Activated CD8-positive, alpha-beta memory T cell treated with anti-CD3 and anti-CD28 coated beads for 1 hour (primary cell): ENCODE measurements at places on chromosomes 2 and 18.

- peak; percentile 56 for DNase-seq
Observed at GRCh38 chr2:218396688-218397462, 2.8 kb upstream of the CTDSP1 start.

DNA sequence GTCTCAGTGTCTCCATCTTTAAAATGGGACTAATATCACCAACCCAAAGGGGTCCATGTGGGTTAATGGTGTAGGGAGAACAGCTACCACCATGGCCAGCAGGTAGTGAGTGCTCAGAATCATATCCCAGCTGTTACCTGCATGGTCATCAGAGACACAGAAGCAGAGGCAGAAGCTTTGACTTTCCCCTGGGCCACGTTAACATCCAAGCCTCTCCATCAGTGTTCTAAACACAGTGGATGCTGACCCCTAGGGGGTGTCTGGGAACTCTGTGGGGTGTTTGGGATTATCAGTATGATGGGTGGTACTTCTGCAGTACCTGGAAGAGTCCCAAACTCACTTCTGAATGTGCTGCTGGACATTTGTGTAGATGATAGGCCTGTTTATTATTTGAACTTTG is 93.6 kb downstream of the GYPC start:
- DNase-seq, result no peak

DNA sequence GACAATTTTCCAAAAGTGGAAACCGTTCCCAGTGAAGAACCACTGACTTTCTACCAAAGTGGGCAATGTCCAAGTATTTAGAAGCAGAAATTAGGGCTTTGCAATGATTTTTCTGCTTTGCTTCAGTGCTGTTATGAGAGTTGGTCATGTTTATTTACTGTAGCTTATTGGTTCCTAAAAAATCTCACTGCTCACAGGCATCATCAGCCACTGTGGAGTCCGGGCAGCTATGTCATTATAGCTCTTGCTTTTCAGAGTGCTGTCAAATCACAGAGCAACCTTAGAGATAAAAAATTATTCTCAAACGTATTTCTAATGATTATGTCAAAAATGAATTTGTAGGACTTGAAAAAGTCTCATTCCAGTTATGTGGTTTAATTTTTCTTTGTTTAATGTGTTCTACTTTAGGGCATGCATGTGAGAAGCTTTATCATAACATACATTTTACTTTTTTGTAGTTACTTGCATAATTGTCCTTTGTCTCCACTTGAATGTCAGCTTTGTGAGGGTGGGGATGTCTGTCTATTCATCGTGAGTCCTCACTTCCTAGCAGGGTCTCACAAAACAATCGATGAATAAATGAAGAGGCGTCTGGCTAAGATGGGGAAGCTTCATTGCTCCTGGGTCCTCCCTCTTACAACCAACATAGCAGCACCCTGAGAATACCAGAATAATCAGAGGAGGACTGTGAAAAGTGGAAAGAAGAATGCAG is 117.6 kb downstream of the TPGS2 start:
- DNase-seq, result no peak

GRCh38 chr2:85590950-85591349 is 4.6 kb upstream of the RNF181 start:
- DNase-seq, result no peak

DNA sequence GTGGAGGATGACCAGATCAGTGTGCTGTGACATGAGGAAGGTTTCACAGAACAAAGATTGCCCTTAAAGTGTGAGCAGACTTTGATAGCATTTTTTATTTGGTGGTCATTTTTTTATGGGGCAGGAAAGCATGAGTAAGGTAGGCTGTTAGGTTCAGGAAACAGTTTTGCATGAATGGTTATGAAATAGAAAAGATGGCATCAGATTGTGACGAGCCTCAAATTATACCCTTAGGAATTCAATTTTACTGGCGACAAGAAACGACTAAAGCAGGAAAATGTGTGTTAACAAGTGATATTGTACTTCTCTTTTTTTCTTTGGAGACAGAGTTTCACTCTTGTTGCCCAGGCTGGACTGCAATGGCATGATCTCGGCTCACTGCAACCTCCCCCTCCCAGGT is 44.7 kb downstream of the PIK3C3 start:
- no peak for DNase-seq

- no peak for DNase-seq
Observed at GRCh38 chr2:215782295-215782694, 231.1 kb downstream of the MREG start.

GRCh38 chr2:111208639-111209038 is 87.9 kb downstream of the BCL2L11 start:
- no peak for DNase-seq

DNA sequence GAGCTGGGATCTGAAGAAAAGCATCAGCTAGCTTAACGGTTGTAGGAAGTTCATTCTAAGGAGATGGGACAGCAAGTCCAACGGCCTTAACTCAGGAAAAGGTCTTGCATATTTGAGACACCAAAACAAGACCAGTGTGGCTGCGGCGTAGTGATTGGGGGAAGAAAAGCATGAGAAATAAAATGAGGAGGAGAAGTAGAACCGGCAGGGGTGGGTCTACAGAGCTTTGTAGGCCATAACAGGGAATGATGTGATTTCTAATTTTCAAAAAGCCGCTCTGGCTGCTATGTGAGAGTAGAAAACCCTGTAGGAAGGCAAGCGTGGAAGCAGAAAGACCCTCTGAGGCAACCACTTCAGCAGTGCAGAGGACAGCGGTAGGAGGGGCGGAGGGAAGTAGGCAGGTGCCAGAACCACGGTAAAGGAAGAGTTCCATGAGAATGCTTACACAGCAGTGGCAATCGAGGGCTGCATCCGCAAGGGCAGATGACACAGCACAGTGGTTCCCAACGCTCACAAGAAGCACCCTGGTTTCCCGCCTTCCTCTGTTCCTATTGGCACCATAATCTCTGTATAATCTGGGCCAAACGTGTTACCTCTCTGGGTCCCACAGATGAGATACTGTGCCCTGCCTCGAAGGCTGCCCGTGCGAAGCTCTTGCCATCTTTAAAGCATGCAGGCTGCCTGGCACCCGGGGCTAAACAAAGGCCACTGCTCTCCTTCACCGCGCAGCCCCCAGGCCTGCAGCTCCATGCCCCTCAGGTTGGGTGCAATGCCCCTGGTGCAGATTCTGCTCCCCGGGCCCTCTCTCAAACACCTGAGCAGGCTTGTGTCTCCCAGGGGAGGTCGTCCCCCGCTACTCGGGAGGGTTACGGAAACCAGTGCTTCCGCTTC is 795 bp downstream of the ANKRD39 start:
- DNase-seq, result no peak

DNA sequence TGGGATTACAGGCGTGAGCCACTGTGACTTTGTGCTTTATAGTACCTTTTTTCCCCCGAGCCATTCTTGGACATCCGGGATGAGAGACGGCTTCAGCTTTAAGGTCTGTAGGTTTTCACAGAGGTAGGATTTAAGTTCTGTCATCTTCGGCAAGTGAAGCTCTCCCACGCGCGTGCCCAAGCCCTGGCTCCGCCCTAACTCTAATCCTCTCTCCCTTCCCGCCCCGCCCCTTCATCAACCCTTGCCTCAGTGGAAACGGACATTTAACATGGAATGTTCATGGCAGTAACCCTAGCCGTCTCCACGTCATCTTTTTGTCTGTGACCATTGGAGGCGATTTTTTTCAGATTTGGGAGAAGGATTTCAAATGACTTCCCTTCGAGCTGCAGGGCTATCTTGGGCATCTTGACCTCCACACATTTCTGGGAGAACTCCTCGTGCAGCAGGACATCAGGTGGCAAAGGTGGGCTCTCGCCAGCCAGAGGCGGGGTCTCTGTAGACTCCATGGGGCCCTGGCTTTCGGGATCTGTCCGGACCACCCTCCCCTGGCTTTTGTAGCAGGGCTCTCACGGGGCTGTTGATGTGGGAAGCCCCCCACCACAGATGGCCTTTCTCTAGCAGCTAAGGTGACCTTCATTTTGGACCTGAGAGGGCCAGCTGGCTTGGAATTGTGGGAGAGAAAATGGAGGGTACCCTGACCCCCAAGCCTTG is 6.8 kb downstream of the COLEC11 start:
- DNase-seq, result no peak

GRCh38 chr2:105181282-105181681 is 60.3 kb upstream of the GPR45 start:
- DNase-seq, result no peak

- DNase-seq, result no peak
Observed at GRCh38 chr2:126510356-126510755, 145.6 kb upstream of the GYPC start.

DNA sequence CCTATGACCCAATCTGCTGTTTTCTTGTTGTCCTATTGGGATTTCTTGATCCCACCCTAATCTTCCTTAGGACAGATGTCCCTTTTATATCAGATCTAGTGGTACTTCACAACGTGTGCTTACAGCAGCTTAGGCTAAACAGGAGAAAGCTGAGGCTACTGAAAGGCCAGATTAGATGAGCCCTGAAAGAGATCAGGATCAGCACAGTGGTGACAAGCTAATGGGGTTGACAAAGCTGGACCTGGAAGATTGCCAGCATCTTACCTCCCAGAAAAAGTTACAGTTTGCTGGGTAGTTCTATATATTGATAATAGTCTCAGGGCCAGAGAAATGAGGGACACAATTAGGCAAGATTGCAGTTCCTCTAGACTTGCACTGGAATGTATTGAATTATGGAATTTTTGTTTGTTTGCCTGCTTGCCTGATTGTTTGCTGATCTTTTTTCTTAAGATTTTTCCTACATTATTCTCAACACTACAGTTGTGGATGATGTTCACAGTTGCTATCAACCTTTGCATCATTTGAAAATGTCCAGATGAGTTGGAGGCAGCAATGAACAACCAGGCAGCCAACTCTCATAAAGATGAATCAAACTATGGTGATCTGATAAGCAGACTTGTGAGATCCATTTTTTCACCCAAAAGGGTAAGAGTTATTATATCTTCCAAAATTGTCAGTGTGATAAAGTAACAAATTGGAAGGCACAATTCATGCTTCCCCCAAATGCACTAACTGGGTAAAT is 49.1 kb upstream of the PIK3C3 start:
- no peak for DNase-seq

- DNase-seq, result no peak
Observed at GRCh38 chr2:180848393-180848792, 132.0 kb upstream of the UBE2E3 start.

DNA sequence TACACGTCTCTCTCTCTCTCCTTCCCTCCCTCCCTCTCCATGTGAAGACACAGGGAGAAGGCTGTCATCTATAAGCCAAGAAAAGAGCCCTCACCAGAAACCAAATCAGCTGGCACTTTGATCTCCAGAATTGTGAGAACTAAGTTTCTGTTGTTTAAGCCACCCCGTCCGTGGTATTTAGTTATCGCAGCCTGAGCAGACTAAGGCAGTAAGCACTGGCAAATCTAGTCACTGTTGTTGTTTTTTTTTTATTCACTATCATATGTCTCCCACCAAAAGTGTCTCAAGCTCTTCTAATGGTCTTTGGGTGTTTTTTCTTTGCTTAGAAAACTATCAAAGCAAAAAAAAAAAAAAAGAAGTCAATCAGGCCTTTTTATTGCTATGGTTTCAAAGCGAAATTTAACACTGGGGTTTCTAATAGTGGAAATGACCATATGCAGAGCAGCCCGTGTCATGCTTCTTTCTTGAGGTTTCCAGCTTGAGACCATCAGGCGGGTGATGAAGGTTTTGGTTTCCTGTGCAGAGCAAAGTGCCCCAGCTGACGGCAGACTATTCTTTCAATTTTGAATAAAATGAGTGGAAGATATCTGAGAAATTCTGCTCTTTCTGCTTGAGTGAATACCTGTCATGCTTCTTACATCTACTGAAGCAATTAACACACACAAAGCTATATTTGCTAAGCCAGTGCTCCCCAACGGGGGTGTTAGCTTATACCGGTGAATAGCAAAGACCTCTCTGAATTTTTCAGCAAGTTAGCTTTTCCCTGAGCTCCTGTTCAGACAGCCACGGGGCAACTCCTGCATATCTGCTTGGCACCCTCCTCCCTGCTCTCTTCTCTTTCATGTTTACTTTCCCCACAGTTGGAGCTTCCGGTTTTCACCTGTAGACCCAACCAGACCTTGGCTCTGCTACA is 394.1 kb upstream of the ATP5MC3 start:
- no peak for DNase-seq

DNA sequence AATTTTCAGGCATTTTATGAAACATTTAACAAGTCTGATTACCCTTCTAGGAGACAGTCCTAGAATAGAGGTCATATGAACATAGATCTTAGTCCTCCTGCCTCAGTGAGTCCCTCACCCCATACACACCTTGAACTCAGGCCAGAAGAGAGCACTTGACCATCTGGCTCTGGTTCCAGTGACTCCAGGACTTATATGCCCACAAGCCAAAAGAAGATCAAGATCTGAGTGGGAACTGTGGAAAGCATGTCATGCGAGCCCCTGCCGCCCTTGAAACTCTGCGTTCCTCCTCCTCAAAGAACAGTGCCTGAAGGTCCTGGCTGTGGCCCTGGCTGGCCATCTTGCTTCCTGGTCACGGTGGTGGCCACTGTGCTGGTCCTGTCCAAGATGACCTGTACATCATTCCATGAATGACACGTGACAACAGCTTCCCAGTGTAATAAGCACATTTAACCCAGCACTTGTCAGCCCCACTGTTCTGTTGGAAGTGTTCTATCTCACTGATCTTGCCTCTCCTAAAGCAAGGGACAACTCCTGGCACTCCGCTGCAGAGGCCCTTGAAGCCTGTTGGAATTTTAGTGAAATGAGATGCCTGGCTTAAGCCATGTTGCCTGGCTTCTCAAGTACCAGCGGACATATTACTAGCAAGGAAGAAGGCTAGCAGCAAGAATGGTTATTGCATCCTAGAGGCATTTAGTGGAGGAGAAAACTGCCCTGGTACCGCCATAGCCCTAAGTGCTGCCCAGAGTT is 17.6 kb downstream of the TTC32 start:
- no peak for DNase-seq

- DNase-seq, result no peak
Observed at GRCh38 chr2:179636995-179637394, 224.4 kb downstream of the ZNF385B start.

GRCh38 chr2:113324684-113325160 is 46.0 kb upstream of the PAX8 start:
- peak; percentile 6 for DNase-seq

- no peak for DNase-seq
Observed at GRCh38 chr2:145049475-145049874, 529.6 kb upstream of the ZEB2 start.

- no peak for DNase-seq
Observed at GRCh38 chr2:105867587-105867986, 122.9 kb downstream of the NCK2 start.

DNA sequence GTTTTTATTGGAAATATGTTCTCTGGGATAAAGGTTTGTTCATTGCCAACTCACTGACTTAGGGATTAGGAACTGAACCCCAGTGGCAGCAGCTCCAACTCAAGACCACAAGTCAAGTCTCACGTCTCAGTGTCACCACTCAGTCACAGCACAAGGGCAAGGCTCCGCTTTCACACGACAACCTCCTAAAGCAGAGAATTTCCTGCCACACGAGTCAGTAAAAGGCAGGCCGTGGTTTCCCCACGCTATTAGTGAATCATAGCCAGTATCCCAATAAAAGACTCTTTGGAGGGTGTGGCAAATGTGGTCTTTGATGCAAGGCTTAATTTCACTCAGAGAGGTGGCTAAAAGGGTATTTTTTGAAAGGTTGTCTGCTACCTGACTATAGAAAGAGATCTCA is 57.6 kb downstream of the PIEZO2 start:
- no peak for DNase-seq

GRCh38 chr2:100749771-100750542 is 70.0 kb upstream of the NPAS2 start:
- no peak for DNase-seq
